ENCODE measurements at places on chromosomes 6 and 20.
A peak's percentile ranks its signal among the peaks of the same experiment; 100 is the strongest.

DNA sequence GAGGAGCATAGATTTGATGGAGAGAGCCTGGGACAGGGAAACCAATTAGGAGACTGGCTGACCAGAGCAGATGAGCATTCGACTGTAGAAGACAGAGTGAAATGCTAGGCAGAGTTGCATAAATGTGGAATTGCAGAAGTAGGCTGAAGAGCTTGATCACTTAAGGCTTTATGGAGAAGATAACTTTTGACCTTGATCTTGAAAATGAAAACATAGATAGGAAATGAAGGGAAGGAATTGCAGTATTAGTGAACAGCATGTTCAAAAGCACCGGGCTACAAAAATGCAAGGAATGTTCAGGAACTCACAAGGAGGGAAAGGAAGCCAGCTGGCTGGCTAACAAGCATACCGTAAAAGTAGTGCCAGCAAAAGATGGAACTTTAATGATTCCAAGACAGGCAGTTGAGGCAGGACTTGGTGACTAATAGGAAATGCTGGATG lies 20.5 kb upstream of the LTV1 start:
- peak; percentile 42 for DNase-seq

- no peak for DNase-seq
Observed at GRCh38 chr6:148221196-148221979, 121.2 kb upstream of the SASH1 start.

DNA sequence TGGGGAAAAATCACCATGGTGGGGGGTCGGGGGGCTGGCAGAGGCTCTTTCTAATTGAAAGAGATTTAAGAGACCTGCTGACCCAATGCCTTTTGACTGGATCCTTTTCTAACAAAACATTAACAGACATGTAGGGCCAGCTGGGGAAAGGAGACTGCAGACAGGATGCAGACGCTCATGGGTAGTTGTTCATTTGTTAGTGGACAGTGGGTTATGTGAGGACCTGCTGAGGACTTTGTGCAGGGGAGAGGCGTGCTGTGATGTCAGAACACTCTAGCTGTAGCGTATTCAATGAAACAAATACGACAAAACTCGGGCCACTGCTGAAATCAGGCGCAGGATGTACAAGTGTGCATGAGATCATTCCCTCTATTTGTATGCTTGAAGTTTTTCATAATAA lies 1.2 kb downstream of the IP6K3 start:
- no peak for DNase-seq

- DNase-seq: no peak
Observed at GRCh38 chr6:150490586-150490985, 109.1 kb upstream of the PLEKHG1 start.

DNA sequence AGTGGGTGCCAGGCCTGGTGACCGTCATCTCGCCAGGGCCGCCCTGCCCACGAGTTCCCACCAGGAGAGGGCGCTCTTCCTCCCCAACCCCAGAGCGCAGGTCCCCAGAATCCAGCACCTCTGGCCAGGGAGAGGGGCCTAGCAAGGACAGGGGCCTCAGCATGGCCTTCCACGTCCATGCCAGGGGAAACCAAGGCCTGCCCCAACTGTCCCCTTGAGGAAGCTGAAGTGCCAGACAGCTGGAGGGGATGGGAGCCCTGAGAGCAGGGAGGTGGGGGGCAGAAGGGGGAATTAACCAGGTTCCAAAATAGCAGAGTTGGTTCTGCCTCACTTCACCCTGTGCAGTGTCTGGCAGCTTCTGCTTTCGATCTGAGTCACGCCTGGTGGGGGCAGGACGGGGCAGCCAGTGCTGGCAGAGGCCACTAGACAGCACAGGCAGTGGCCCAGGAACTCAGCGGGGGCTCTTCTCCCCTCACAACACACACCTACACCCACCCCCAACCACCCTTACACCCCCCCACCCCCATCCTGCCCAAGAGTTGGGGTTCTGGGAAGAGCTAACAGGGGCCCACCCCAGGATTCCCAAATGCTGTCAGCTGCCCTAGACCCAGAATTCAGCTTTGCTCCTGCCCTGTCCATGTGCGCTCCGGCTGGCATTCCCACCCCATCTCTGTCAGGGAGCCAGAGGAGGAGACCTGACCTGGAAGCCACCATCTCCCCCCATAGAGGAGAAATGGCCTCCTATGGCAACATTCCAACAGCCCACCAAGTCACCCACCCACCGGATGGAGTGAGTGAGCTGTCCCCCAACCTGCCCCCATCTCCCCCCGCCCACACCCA lies 29.2 kb downstream of the TFEB start:
- DNase-seq: no peak

DNA sequence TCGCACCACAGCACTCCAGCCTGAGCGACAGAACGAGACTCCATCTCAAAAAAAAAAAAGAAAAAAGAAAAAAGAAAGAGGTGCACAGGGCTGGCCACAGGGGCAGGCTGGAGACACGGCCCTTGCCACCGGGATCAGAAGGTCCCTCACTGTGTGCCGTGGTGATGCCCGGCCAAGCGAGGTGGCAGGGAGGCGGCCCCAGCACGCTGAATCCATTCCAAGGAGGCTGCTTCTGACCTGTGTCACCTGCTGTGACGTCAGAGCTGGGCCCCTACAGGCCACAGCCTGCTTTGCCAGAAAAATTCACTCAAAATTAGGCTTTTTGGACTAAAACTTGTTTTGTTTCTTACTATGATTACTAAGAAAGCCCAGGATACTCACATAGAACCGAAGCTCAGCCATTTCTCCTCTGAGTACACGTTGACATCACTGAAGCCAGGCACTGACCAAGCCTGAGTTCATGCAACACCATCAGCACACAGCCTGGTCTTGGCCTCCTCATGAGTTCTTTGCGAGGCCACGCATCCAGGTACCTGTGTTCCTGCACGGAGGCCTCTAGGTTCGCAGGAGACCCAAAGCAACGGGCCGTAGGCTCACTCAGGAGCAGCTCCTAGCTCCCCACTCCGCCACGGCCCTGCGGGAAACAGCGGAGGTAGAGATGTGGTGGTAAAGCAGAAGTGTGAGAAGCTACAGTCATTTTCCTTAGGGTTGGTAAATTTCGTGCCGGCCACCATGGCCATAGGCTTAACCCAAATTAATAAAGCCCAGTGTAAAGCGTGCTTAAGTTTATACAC lies 67.8 kb downstream of the THBS2 start:
- DNase-seq: no peak

GRCh38 chr6:414447-414846 lies 22.9 kb downstream of the IRF4 start:
- no peak for DNase-seq

DNA sequence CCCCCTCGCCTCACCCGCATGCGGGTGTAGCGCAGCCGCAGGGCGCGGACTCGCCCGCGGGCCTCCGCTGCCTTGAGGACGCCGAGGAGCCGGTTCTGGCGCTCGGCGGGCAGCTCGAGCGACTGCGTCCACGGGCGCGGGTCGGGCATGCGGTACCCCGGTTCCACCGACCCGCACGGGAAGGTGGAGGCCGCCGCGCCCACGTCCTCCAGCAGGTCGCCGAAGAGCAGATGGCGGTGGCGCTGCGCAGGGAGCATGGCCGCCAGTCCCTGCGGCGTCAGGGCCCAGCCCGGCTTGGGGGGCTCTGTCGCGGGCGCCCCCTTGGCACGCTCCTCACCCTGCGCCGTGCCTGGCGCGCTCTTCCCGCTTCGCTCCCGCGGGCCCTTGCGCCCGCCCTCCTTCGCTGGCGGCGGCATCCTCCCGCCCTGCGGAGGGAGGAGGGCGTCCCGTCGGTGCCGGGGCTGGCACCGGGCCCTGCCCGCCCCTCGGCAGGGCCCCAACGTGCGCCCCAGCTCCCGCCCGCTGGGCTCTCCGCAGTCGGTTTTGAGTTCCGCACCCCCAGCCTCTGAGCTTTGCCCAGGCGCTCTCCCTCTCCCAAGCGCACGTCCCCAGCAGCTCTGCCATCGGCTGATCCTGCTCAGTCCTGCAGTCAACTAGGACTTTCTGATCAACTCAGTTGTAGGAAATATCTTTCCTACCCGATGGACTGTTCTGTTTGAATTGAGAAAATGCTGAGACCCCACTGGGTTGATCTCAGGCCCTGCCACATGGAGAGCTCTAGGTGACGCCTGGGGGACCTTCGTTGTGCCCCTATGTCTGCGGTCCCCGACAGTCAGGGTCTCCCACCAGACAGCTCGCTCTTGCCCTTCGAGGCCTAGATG lies at the start of gene LKAAEAR1:
Gene LKAAEAR1, minus strand, starts transcription at position 595 of the 881 bp plus-strand sequence. Its CDS starts 179 bp downstream, at position 416.
- no peak for DNase-seq

GRCh38 chr6:139372326-139373153 lies 1.9 kb downstream of the CITED2 start:
- DNase-seq: no peak

DNA sequence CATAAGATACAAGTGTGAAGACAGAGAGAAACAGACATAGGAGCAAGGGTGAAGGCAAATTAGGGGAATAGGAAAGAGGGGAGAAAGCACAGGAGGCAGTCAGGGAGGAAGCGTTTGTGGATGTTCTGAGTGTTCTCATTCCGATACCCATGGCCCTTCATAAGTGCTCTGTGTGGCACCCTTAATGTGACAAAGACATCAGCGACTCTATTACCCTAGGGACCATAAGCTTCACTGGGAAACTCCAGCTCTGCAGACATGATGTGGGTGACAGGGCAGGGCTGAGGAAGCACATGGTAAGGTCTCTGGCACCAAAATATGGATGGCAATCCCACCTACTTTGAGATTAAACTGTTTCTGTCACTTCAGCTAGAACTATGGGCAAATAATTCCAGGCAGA lies 33.0 kb downstream of the F13A1 start:
- no peak for DNase-seq

DNA sequence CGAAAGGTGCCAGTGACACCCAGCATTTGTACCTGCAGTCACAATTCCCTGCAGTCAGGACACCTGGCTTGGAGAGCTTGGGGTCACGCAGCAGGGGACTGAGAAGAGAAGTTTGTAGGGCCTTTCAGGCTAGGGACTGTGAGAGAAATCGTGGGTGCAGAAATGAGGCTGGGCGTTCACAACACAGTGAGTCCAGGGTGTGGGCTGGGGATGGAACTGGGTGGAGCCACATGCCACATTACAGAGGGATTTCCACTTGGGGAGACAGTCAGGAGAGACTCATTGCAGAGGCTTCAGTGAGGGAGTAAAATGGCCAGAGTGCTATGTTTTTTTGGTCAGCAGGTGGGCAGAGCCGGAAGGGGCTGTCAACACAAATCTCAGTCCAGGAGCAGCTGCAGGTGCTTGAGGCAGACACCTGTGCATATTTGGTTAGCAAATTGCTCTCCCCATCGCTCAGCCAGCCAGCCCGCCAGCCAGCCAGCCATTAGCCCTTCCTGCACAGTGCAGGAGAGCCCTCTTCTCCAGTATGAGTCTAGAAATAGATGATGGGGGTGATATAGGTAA lies 7.4 kb downstream of the ITPR3 start:
- DNase-seq: no peak

- peak; percentile 97 for DNase-seq
Observed at GRCh38 chr6:82017288-82017687, 230.3 kb downstream of the IBTK start.

DNA sequence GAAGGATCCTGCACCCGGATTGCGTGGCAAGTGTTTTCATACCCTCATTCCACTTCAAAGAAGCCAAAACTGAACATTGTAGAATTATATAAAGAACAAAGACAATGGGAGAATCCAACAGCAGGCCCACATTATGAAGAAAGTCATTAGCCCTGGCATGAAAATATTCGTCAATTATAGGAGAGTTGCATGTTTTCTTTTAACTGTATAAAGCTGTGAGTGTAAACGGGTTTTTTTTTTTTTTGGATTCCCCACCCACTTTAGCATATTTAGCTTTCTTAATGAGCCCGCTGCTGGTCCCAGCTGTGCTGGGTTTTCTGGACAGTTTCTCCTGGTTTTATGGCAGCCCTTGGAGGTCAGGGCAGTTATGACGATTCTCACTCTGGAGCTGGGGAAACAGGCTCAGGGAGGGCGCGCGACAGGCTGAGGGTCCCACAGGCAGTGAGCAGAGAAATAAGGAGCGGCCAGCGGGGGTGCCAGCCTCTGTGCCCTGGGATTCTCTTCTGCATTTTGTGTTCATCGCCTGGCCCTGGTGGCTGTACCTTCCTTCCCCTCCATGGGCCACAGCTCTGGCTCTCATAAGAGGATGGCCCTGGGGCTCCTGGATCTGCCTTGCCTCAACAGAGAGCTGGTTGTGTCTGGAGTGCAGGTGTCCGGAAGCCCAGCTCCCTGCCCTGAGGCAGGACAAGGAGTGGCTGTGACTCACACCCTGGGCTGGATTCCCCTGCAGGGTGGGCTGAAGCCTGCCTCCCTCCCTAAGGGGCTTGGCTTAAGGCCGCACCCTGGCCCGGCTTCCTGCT lies 24.1 kb upstream of the SULF2 start:
- DNase-seq: no peak

DNA sequence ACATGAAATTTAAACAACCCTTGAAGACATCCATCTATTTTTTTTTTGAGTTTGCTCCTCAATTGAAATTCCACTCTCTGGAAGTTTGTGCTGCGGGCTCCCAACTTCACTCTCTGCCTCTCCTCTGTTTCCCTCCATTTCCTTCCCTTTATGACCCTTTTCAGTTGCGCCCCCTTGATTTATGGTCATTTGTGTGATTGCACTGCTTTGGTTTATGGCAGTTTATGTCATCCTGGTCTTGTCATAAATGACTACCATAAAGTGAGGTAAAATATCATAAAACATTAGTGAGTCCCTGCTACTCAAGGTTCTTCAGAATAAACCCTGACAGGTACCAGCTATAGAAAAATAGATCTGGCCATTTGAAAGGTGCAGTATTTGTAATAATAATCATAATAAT lies 348.3 kb upstream of the ZFP64 start:
- no peak for DNase-seq

DNA sequence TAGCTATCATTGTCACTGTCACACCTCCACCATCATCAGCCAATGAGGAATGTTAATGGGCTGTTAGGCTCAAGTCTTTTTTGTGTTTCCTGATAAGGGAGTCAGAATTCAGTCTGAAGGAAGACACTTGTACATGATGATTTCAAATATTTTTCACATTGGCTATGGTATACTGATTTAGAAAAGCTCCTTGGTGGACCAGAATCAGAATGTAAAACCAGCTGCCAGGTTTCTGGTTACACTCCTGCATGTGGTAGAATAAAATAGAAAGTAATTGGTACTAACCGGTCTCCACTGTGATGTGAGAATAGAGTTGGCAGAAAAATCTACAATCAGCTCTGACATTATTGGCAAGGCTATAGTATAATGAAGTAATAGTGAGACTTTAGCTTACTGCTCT lies 10.7 kb downstream of the COL9A1 start:
- no peak for DNase-seq
